RWPE2 (cell line): ENCODE measurements at places on chromosomes 2 and 18.
A peak's percentile ranks its signal among the peaks of the same experiment; 100 is the strongest.

DNA sequence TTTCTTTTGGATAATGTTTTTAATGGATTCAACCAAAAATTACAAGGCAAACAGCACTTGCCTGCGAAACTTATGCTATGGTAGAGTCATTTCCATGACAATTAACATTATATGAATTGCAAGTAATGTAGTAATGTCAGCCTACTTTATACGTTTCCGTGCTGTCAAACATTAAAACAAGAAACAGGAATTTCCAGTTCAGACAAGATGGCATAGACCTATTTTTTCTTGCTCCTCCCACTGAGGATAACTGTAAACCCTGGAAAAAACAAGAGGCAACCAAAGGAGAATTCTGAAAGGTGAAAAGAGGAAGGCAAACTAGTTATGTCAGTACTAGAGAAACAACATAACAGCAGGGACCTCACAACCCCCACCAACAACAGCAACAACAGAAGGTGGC lies 170.7 kb downstream of the DIS3L2 start:
- DNase-seq: no peak

- peak; percentile 50 for DNase-seq
These were observed 130.8 kb upstream of the NT5C1B start for GRCh38 chr2:18719978-18720775.

- DNase-seq: no peak
These were observed 69.3 kb downstream of the NOL10 start for GRCh38 chr2:10620481-10620880.

GRCh38 chr2:113240915-113241911 lies 37.5 kb downstream of the PAX8 start:
- DNase-seq: peak; percentile 98

- no peak for DNase-seq
These were observed 10.9 kb upstream of the FZD7 start for GRCh38 chr2:202022755-202023154.

DNA sequence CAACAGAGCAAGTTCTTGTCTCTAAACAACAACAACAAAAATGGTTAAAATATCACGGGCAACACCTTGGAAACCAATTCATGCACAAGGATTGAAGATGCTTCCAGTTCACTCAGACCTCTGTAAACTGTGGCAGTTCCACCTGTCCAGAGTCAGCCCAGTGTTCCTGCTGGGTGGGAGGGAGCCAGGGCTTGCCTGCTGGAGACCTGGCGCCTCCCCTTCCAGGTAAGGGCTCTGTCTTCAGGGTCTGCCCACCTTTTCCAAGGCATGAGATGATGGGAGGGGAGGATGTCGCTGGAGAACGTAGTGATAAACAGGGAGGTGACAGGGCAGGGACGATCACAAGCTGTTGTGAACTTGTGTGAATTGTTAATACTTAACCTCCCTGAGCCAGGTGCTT lies 9.8 kb upstream of the GPC1 start:
- DNase-seq: no peak

DNA sequence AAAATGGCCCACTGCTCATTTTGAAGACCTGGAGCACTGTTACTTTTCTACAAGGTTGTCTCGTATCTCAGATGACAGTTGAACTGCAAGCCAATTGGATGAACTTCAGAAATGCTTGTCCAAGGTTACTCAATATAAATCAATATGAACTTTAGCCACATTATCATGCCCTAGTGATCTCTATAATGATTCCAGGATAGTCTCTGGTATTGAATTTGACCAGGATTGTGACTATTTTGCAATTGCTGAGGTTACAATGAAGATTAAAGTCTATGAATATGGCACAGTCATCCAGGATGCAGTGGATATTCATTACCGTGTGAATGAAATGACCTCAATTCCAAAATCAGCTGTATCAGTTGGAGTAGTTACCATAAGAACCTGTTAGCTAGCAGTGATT lies 196.0 kb upstream of the RAB12 start:
- no peak for DNase-seq

- DNase-seq: no peak
These were observed 212.1 kb downstream of the DYSF start for GRCh38 chr2:71665168-71666093.

DNA sequence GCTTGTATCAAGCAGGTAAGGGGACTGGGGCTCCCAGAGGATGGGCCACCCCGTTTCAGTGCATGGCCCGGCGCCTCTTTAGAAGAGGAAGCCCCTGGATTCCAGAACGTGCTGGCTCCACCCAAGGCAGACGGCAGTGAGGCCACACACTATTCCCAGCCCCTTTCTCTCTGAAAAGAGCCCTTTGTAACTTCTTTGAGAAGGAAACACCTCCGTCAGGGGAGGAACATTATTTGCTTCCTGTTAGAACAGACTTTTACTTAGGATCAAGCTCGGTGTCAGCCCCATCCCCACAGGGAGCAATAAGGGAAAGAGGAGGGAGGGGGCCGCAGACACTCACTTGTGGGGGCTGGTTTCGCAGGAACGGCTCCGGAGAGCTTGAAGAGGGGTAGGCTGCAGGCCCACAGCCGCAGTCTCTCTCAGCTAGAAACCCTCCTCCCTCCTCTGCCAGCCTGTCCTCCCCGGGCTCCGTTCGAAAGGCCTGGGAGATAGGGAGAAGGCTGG lies 49.6 kb upstream of the RMDN2 start:
- DNase-seq: no peak

DNA sequence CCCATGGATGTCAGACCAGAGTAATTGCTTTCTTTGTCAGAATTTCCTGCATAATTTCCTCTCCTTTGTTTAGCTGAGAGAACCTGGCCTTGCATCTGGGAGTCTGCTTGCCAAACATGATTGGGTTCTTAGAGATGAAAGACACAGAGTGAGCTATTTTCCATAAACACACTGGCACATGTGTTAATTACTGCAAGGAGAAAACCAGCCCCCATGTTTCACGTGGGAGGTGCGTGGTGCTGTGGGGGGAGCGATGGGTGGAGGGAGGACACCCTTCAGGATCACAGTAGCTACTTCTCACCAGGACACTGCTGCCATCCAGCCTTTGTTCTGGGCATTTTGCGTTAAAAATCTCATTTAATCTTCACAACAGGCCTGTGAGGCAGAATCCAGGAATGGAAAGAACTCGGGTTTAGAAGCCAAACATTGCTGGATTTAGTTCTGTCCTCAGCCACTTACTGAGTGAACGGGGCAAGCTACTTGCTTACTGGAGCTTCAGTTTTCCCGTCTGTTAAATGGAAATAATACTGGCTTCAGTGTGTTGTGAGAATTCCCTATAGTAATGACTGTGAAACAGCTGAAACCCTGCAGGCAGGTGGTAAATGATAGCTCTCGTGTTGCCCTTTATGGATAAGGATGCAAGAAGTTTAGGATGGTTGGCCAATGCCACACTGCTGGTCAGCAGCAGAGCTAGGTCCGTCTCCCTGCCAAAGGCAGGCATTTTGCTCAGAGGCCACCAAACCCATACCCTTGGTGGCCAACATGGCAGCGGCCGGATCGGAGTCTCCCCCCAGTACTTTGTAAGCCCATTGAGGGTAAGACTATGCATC lies 100.1 kb upstream of the ASAP2 start:
- no peak for DNase-seq

GRCh38 chr2:229955663-229956062 lies 33.4 kb downstream of the FBXO36 start:
- no peak for DNase-seq

DNA sequence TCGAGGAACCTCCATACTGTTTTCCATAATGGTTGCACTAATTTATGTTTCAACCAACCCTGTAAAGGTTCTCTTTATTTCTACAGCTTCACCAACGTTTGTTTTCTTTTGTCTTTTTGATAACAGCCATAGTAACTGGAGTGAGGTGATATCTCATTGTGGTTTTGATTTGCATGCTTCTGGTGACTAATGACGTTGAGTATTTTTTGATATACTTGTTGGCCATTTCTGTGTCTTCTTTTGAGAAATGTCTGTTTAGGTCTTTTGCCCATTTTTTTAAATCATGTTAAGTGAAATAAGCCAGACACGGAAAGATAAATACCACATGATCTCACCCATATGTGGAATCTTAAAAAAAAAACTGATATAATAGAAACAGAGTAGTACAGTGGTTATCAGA lies 74.8 kb upstream of the SMIM21 start:
- DNase-seq: no peak

- DNase-seq: no peak
These were observed 27.1 kb downstream of the RALB start for GRCh38 chr2:120279708-120280107.

- no peak for DNase-seq
These were observed 943 bp downstream of the INPP5D start for GRCh38 chr2:233060980-233061590.

- DNase-seq: no peak
These were observed 7.3 kb downstream of the TGIF1 start for GRCh38 chr18:3457261-3457724.

DNA sequence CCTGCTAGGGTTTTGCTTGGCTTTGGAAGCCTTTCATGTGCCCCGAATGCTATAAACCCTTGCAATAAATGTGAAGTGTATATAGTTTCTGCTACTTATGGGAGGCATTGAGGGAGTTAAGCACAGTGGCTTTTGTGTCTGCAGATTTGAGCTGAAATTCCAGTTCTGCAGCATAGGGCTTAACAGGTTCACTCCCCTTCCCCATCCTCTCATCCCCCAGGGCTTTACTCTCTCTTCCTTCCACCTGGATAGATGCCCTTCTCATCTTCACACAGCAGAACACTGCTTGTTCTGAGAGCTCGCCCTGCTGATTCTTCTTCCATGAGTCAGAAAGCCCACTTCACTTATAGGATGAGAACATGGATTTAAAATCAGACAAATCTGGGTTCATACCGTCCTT lies 37.2 kb downstream of the SOX11 start:
- no peak for DNase-seq

- DNase-seq: peak; percentile 52
These were observed 23.1 kb upstream of the GPC1 start for GRCh38 chr2:240412211-240412861.

DNA sequence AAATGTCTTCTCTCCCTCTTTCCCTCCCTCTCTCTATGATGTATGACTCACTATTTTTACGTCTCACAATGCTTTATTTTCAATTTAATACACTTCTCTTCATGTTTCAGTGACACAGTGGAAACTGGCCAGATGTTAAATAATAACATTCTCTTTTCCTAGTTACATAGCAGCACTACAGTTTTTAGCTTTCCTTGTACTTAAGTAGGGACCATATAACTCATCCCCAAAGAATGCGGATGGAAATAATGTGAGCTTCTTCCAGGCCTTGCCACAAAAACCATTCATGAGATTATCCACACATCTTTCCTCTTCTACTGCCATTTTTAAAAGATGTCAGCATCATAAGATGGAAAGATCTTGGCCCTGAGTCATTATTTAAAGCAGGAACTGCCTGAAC lies 789.4 kb downstream of the LRP1B start:
- DNase-seq: no peak

GRCh38 chr2:100632037-100632436 lies 69.2 kb downstream of the PDCL3 start:
- DNase-seq: no peak

DNA sequence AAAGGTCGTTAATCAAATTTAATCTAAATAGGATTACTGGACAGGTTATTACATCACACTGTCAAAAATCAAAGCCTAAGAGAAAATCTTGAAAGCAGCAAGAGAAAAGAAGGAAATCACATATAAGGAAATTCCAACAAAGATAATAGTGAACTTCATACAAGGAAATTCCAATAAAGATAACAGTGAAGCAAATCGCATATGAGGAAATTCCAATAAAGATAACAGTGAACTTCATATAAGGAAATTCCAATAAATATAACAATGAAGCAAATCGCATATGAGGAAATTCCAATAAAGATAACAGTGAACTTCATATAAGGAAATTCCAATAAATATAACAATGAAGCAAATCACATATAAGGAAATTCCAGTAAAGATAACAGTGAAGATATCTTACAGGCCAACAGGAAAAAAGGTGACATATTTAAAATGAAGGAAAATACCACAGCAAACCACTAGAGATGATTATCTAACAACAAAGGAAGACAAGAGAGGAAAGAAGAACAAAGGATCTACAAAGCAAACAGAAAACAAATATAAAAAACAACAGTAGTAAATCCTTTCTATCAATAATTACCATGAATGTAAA lies 787.7 kb downstream of the CCDC85A start:
- DNase-seq: no peak

DNA sequence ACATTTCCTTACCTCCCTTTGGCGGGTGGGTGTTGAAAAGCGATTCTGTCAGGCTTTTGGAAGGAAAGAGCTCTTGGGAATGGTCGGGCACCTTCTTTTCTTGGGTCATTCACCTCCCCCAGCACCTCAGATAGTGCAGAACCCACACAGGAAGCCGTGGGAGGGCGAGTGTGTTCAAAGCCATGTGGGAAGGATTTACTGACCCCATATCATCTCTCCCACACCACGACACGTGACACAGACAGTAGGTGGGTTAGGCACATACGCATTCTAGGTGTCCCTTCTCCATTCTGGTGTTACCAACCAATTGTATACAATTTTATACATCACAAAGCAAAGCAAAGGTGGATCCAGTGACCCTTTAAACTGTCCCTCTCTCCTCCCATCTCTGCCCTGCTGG lies 263.7 kb upstream of the REV1 start:
- no peak for DNase-seq

DNA sequence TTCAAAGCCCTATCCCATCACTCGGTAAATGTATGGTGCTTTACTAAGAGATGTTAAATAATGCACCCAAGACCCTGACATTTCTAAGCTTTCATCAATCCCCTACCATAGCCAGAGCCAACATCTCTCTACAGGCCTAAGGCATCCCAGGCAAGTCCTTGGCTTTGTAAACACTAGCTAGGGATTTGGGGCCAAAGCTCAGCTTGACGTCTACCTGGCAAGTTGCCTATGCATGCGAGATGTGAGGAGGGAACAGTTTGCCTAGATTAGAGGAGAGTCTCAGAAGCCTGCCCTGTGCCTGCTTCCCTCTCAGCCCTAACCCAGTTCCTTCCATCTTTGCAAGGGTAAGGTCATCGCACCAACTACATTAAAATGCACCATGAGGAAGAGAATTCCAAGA lies 221.5 kb upstream of the NCKAP5 start:
- no peak for DNase-seq

- DNase-seq: no peak
These were observed 132.0 kb downstream of the VWC2L start for GRCh38 chr2:214542866-214543265.

DNA sequence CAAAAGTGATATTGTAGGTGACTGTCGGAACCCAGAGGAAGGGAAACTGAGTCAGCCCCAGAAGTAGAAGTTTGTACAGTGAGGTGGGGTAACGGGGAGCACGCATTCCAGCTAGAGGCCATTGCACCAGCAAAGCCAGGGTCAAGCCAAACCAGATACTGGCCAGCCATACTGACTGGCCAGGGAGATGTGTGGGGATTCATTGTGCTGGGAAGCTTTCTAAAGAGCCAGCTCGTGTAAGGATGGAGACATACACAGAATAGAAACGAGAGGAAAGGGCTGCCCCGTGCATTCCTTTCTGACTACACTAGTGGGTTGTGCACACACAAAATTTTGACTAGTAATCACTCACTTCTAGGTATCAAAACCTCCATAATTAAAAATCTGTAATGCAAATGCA lies 175.3 kb upstream of the PID1 start:
- DNase-seq: no peak

DNA sequence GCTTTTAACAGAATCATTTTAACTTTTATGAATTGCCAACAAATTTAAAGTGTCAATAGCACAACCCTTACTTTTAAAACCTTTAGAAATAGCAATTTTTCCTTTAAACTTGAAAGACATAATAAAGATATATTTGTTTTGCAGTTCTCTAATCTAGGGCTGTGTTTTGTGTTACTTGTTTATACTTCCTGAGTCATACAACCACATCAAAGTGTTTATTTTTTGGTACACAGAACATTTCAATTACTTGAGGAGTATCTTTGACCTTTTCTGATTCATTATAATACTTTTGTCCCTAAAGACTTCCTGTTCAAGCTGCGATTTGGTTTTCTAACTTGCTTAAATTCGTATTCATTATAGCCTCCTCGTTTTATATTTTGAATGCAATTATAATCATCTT lies 21.8 kb downstream of the TYW5 start:
- no peak for DNase-seq
